ENCODE measurements at places on chromosomes 7 and 10.

DNA sequence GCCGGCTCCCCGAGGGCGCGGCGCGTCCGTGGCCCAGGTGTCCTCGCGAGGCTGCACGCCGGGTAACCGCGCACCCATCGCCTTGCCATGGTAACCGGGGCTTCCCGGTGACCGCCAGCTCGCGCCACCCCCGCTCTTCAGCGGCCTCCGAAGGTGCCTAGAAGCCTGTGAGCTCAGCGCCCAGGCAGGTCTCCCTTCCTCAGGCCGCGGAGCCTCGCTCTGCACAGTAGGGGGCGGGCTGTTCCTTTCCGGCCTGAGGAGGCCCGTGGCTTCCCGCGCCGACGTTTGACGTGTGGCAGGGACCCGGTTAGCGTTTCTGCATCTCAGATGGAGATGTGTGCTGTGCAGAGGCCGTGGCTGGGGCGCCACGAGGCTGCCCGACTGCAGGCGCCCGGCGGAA, 117.1 kb downstream of the DYNC2I1 start:
- DNase-seq = peak; percentile 71

DNA sequence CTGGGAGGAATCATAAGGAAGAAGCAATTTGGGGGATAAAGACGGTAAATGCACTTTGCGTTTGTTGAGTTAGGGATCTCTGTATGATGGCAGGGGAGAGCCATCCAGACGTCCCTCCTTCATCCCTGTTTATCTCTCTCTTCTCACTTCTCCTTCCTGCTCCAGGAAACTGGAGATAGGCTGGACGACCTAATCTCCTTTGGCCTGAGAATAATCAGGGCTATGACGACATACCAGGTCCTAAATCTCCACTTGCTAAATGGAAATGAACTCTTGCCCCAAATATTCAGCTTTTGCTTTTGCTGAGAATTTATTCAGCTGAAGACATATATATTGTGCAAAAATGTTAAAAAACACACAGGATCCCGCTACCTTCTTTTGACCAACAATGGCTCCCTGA, 182.9 kb upstream of the INHBA start:
- no peak for DNase-seq

DNA sequence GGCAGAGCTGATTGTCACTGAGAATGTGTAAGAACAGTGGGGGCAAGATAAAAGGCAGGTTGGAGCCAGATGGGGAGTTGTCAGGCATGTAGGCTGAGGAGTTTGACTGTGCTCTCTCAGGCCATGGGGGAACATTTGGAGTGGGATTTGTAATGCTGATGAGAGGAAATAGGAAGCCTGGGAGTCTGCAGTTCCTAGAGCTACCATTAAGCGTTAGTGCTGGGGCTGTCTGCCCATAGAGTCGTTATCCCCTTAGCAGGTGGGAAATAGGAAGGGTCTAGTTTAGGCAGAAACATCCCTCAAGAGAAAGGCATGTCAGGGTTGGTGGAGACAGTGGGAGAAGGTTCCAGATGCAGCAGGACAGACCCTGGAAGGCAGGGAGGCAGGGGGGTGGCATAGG, 75.5 kb downstream of the RPS24 start:
- DNase-seq = no peak

GRCh38 chr10:100737355-100738054, 7.9 kb upstream of the PAX2 start:
- DNase-seq = no peak

GRCh38 chr7:121123032-121123431, 134.5 kb downstream of the CPED1 start:
- no peak for DNase-seq

GRCh38 chr7:137934941-137935883, 66.7 kb downstream of the CREB3L2 start:
- no peak for DNase-seq

DNA sequence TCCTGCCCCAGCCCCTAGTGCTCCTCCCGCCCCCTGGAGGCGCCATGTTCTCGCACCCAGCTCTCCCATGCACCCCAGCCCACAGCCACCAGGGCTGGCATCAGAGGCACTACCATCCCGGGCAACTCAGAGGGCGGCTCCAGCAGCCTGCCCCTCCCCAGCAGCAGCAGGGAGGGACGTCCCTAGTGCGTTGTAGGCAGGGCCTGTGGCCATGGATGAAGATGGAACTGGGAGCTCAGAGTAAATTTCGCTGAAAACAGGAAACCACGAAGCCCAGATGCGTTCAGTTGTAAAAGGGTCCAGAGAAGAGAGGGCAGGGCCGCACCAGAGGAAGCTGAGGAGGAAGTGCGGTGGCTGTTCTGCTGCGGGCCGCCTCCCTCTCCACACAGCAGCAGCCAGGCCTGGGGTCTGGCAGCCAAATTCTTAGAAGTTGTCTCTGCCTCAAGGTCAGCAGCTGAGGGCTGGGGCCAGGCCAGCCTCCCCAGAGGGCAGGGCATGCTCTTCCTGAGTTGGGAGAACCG, 24.6 kb downstream of the VSIR start:
- peak; percentile 85 for DNase-seq

DNA sequence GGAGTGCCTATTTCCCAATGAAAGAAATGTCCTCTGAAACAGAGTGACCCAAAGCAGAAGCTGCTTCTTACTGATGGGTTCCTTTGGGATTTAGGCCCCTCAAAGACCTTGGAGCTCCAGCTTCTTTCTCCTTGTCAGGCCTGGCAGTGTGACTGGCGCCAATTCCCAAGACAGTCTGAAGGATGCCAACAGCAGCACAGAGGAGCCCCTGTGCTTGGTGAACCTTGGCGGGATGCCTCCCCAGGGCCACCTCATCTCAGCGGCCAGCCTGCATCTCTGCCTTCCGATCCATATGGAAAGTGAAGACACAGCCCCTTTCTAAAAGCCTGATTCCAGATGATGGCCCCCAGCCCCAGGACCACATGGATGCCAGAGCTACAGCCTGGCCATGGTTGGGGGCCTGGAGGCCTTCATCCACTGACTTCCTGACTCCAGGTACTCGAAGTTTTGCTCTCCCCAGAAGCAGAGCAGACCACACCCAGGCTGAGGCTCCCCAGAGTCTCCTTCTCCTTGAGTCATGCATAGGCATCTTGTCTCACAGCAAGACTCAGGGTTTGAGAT, 45.4 kb downstream of the FBXW4 start:
- DNase-seq = no peak

DNA sequence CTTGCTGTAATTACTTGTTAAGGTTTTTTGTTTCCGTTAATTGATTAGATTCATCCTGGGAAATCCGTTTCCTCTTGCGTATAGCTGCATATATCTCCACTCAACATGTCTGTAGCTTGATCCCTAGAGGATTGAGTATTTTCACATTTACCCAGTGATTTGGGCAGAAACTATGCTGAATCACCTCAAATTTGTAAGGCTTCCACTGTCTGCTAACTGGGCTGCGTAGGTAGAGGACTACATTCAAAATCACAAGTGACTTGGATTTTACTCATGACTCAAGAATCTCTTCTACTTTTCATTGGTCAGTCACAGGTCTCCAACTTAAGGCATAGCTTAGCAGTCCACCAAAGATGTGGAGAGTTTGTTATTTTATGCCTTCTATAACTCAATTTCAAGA, 141.8 kb downstream of the POLR1F start:
- DNase-seq = no peak

GRCh38 chr10:121735263-121735662, 137.0 kb upstream of the FGFR2 start:
- DNase-seq = no peak

- no peak for DNase-seq
These were observed 7.1 kb downstream of the ZNF736 start for GRCh38 chr7:64320547-64321513.

- no peak for DNase-seq
These were observed 580.1 kb upstream of the AUTS2 start for GRCh38 chr7:69018200-69018599.

DNA sequence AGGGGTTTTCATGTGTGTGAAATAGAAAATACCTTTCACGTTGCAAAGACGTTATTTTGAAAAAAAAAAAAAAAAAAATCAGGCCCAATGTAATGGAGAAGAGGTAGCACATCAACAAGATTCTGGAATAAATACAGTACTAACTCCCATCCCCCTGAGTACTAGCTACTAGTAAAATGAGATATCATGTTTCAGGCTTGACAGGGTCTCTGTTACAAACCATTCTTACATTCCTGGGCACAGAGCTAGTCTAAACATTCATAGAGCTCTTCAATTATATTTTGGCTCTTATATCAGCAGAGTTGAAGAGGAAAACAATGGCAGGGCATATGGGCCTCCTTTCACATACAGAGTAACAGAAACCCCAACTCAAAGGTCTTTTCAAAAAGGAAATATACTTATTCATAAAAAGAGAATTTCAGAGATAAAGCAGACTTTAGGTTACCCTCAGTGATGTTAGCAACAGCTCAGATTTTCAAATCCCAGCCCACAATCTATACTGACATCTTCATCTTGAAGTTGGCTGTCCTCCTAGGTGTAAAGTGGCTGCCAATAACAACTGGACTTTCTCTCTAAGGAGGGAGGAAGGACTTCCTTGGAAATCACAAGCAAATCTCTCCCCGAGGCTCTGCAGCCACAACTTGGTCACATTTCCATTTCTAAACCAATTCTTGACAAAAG, 18.6 kb downstream of the C7orf33 start:
- no peak for DNase-seq

DNA sequence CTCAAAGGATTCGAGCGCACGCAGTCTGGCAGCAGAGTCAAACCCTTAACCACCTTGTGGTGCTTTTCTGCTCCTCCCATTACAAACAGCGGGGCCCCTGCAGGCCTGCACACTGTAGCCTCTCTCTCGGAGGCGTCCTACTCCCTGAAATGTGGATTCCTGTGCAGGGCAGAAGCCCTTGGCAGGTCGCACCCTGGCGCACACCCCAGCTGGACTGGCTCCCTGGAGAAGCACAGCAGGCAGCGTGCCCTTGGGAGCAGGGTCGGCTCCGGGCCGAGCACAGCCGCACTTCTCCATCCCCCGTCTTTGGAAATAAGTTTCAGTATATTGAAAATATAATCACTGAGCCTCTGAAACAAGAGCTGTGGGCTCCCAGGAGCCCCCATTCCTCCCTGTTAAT, 144.1 kb downstream of the C10orf105 start:
- DNase-seq = peak; percentile 67

DNA sequence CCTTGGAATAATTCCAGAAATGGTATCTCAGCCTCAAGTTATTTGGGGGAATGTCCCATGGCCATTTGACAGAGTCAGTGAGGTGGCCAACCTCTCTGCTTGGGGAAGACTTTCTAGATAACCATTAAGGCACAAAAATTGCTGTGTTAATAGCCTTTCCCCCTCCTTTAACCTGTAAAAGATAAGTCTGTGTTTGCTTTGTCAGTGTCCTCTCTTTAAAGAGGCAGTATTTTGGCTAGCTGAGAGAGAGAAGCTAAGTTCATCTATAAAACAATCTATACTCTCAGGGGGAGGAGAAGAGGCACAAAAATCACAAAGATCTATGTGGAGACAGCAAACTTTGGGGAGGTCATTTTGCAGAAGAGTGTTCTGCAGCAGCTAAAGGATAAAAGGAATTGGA, 72.1 kb downstream of the PLCE1 start:
- no peak for DNase-seq

DNA sequence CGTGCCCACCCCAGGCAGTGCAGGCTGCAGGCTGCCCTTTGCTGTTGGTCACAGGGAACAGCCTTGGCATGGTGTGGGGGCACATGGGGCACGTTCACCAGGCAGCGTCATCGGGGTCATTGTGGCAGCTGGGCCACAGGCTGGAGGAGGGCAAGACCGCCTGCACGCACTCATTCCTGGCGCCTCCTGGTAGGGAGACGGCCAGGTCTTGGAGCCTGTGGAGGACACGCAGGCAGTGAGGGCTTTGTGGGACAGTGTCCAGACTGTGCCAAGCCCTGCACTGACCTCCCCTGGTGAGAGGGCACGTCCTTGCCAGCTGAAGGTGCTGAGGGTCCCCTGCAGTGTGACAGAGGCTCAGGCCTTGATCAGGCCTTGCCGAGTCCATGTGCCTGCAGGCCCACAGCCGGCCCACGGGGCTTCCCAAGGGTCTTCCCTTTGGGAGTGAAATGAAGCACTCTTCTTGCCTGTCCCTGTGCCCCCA, 76.4 kb downstream of the NKX6-2 start:
- peak; percentile 13 for DNase-seq

- DNase-seq = no peak
These were observed 475.5 kb downstream of the NXPH1 start for GRCh38 chr7:8908889-8909288.

DNA sequence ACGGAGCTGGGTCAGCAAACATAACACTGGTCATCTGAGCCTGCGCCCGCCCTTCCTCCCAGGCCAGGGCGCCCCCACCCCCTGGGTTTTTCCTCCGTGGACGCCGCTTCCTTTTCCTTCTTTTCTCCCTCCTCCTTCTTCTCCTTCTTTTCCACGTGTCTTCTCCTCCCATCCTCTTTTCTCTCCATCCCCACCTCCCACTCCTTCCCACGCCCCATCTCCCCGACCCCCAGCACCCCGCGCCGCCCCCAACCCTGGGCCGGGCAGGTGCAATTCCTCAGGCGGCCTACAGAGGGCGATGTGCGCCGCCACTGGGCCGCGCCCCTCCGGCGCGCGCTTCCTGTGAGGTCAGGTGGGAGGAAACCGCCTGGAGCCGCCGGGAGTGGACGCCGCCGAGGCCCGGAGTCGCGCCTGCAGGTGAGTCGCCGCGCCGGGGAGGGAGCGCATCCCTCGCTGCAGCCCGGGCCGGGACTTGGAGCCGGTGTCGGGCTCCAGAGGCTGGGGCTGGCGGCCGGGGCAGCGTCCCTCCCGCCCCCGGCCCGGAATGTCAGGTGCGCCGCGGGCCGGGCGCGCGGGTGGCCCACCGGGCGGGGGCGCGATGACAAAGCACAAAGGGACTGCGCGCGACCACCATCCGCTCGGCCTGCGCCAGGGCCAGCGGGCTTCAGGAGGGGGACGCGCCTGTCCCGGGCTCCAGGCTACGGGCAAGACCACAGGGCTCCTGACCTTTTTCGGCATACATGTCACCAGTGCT, at the start of gene FAM241B:
TSS of gene FAM241B (plus strand) at position 351 of the 754 bp plus-strand sequence. CDS start 1,497 bp downstream, outside the sequence.
- DNase-seq = peak; percentile 69

- DNase-seq = no peak
These were observed 243.0 kb upstream of the KLF6 start for GRCh38 chr10:4028027-4028471.

GRCh38 chr7:141362580-141363435, 188.4 kb upstream of the AGK start:
- no peak for DNase-seq

DNA sequence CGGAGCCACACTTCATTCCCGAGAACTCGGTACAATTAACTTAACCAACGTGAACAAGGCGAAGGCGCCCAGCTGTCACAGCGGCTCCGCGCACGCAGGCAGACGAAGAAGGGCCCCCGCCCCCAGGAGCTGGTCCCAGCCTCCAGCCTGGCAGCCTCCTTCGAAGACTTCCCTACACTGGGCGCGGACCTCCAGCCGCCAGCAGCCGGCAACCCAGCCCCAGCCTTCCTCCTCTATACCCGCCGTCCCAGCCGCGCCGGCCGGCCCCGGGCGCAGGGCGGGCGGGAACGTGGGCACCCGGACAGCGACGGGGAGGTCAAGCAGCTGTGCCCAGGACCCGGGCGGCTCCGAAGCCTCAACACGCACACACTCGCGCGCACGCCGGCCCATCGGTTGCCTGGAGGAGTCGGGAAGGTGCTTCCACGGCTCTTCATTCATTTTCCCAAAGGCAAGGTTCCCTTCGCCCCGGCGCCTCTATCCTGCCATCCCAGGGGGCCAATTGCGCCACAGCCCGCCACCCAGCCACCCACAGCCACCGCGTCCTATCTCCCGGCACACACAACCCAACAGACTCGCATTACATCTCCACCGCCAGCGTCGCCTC, 1.6 kb downstream of the CHST15 start:
- peak; percentile 75 for DNase-seq

GRCh38 chr7:95303013-95303905, 21.1 kb downstream of the PON1 start:
- no peak for DNase-seq
